ENCODE measurements at places on chromosomes 5 and 9.

DNA sequence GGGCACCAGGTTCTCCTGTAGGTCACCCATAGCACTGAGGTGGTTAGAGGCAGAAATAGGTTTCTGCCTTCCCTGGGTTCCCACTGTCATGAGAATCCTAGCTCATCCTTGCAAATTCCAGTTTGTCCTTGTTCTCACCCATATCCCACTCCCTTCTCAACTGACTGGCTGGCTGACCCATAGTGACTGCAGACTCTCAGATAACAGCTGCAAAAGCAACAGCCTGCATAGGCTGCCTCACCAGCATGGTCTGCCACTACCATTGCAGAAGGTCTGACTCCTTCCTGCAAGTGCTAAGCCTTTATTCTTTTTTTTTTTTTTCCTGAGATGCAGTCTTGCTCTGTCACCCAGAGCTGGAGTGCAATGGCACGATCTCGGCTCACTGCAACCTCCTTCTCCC, 194.0 kb downstream of the SEMA6A start:
- DNase-seq: no peak

- peak; percentile 77 for DNase-seq
These were observed at the start of gene HK3 for GRCh38 chr5:176899296-176899891. Gene HK3 (minus strand): TSS chr5:176899346. CDS start chr5:176896159, 3,187 bp downstream.

DNA sequence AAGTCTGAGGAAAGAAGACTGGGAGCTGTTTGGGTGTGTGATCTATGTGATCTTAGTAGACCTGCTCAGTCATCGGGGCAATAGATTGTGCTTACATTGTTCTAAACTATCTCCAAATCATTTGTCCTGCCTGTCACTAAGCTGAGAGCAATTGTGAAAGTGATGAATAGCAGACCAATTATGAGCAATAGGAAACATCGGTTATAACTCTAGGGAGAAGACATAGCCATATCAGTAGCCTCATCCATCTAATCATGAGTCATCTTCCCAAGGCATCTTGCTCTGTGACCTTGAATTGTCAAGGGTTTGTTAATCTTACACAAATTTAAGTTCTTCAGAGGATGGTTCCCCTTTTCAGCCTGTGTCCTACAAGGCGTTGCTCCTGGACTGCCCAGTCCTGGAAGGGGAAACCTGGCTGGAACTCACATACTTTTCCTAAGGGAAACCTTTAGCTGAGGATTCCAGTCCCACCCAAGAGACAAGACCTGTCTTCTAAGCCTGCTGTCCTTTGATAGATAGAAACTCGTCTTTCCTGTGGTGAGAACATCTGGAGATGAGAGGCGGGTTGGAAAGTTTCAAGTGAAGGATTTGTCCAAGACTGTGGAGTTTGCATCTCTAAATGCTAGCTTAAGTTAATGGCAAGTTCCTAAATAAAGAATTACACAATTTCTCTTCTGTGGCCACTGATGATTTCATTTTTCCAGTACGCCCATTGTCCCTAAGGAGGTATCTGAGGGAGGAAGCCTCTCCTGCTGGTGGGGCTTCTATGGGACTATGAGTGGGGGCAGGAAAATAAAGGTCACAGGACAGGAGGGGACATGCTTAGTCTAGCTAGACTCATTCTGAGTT, 53.9 kb upstream of the TRIM32 start:
- DNase-seq: no peak

DNA sequence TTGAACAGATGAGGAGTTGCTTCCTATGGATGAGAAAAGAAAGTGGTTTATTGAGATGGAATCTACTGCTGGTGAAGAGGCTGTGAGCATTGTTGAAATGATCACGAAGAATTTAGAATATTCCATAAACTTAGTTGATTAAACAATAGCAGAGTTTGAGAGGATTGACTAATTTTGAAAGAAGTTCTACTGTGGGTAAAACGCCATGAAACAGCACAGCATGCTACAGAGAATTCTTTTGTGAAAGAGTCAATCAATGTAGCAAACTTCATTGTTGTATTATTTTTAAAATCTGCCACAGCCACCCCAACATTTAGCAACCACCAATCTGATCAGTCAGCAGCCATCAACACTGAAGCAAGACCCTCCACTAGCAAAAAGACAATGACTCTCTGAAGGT, 309.1 kb downstream of the SPOCK1 start:
- no peak for DNase-seq

DNA sequence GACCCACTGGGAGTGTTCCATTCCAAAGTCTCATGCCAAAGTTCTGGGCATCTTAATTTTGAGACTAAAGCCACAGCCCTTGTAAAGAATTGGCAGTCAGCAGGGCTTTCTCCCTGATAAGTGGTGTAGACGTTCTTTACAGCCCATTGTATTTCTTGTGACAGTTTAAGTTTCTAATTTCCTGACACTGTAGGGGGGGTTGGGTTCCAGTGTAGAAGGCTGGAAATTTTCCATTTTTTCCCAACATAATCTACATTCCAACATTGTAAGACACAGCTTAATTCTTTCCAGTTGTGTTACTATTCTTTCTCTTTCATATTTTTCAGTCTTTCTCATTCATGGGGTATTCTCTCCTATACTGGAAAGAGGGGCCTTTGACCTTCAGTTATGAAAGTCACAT, 121.1 kb downstream of the FBXL7 start:
- DNase-seq: no peak

DNA sequence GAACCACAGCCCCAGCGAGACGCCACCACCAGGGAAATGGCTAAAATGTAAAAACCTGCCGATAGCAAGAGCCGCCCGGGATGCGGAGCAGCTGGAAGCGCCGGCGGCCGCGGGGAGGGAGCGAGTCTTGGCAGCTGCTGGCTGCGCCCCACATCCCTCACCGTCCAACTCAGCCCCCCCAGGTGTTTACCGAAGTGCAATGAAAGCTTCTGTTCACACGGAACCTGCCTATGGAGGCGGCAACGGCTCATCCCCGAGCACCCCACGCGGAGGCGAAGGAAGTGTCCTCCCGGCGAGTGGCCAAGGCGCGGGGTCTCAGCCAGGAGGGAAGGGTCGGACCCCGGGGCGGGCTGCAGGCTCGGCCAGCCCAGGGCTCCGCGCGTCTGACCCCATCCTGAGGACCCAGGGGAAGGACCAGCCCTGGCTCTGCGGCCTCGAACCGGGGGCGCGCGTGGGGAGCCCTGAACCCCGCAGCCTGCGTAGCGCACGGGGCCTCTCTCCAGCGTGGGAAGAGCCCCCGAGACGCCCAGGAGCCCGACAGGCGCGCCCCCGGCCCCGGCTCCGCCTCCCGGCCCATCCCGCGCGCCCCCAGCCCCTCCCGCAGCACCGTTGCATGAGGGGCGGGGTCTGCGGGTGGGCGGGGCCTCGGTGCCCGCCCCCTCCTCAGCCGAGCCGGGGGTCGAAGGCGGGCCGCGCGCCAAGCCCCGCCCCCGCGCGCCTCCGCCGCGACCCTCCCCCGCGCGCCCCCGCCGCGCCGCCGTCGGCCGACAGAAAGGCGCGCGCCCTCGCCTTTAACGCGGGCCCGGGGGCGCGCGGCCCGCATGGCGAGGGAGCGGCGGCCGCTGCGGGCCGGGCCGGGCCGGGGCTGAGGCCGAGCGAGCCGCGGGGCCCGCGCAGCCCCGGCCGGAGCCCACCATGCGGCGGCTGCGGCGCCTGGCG, at the start of gene DIPK1B:
TSS of gene DIPK1B (plus strand) at position 822 of the 939 bp plus-strand sequence. CDS start at position 916, 94 bp downstream.
- DNase-seq: peak; percentile 31

DNA sequence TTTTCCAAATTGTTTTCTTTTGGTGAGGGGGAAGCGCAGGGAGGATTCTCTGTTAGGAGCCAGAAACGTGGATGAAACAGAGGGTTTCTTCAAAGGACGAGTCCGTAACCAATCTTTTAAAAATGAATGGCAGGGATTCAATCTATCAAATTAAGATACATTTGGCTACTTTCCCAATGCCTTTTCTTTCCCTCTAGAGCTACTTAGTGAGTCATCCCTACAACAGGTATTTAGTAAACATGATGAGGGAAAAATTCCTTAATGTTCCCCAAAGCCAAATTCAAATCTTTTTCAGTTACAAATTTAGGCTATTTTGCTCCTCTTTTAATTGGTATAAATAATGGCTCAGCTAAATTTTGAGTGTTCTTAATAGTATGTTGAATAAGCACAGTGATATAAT, 366.4 kb upstream of the RIOK2 start:
- DNase-seq: no peak

DNA sequence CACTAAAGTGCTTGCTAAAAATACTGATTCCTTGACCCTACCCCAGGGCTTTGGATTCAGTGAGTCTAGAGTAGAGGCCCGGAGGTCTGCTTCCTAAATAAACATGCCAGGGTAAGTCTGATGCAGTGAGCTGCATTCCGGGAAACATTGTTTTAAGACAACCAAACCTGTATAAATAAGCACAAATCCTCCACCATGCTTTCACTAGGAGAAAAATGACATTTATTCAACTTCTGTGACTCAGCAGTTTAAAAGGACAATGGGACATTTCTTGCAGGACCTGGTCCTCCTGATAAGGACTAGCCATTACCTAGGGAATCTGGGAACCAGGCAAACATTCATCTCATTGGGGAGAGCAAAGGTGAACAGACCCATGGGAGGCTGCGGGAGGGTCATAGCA, 335.3 kb downstream of the MLLT3 start:
- DNase-seq: no peak

- no peak for DNase-seq
These were observed 28.2 kb downstream of the TCERG1 start for GRCh38 chr5:146475190-146475780.

DNA sequence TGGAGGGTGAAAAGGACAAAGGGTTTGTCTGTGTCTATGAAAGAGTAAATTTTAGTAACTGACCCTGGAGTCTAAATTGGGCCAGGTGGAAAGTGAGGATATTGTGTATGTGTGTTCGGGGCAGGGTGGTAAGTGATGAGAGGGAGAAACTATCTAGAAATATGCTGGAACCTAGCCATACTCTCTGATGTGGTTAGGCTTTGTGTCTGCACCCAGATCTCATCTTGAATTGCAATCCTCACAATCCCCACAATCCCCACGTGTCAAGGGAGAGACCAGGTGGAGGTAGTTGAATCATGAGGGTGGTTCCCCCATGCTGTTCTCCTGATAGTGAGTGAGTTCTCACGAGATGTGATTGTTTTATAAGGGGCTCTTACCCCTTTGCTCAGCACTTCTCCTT, 60.6 kb downstream of the COMMD10 start:
- DNase-seq: no peak
